ENCODE measurements at places on chromosomes 16 and 17. TPM values are rescaled to one million over a fixed set of nuclear protein-coding genes. Genes with fewer than 3 reads are reported as not detected.

SULT1A2 gene
- not detected for total RNA-seq

GINS2 gene
- total RNA-seq: 10.9 TPM

CCL4 gene
- not detected for total RNA-seq

SCIMP gene
- total RNA-seq: not detected

ZNF319 gene
- total RNA-seq: 1.9 TPM

EIF4A3 gene
- total RNA-seq: 602 TPM

TBC1D26 gene
- not detected for total RNA-seq

DNAH9 gene
- 2.9 TPM for total RNA-seq

CHST5 gene
- total RNA-seq: not detected

NUPR1 gene
- 64.9 TPM for total RNA-seq

TAT gene
- total RNA-seq: not detected

KRT40 gene
- not detected for total RNA-seq

C17orf67 gene
- 1.1 TPM for total RNA-seq

HS3ST3A1 gene
- 0.11 TPM for total RNA-seq

CCL13 gene
- total RNA-seq: not detected

CCDC154 gene
- total RNA-seq: 0.40 TPM

HBA1 gene
- not detected for total RNA-seq

PIGW gene
- total RNA-seq: 15.7 TPM

FBXL16 gene
- total RNA-seq: 7.3 TPM

LGALS9C gene
- not detected for total RNA-seq

PRAC1 gene
- not detected for total RNA-seq

EIF3C gene
- 186 TPM for total RNA-seq

All from SK-MEL-5 (cell line).